ENCODE measurements at places on chromosomes 1 and 21.

DNA sequence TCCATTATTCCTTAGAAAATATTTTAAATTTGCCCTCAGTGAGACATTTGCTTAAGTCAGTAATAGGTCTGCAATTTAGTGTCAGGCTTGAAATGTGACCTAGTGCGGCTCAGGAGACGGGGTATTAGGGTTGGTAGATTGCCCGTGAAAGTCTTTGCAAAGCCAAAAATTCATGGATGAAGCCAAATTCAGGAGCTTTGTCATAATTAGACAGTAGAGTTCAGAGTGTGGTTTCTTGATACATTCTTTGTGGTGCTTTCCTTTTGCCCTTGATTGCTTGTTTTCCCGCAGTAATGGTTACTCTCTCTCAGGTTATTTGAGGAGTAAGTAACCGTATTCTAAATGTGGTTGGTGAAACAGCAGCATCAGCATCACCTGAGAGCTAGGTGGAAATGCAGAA is 120.7 kb downstream of the RPS6KC1 start:
- no peak for DNase-seq

DNA sequence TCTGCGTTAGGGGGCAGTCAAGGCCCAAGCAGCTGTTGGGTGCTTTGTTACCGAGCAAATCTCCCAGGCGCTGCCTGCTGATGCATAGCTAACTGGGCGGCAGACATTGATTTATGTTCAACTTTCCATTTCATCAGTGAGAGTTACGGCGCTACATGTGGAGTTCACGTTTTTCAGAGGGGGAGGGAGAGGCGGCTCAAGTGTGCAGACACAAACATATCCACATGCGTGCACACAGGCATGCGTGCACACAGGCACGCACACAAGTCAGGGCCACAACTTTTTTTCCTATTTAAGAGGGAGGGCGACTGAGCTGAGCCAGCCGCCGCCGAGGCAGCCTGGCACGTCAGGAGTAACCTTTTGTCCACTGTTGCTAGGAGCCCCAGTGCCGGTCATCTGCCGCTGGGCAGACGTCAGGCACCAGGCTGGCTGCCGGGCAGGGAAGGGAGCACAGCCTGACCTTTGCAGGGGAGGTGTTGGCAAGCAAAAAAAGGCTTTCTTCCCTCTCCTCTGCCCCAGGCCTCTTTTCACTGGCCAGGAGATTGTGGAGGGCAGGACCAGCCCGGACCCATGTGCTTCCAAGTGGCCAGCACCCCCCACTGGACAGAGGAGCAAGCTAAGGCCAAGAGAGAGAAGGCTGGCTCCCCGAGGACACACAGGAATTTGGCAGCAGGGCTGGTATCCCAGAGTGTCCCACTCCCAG is 73.3 kb downstream of the MRPL37 start:
- peak; percentile 74 for DNase-seq

GRCh38 chr1:43143441-43143888 is 28.6 kb downstream of the EBNA1BP2 start:
- DNase-seq: no peak

DNA sequence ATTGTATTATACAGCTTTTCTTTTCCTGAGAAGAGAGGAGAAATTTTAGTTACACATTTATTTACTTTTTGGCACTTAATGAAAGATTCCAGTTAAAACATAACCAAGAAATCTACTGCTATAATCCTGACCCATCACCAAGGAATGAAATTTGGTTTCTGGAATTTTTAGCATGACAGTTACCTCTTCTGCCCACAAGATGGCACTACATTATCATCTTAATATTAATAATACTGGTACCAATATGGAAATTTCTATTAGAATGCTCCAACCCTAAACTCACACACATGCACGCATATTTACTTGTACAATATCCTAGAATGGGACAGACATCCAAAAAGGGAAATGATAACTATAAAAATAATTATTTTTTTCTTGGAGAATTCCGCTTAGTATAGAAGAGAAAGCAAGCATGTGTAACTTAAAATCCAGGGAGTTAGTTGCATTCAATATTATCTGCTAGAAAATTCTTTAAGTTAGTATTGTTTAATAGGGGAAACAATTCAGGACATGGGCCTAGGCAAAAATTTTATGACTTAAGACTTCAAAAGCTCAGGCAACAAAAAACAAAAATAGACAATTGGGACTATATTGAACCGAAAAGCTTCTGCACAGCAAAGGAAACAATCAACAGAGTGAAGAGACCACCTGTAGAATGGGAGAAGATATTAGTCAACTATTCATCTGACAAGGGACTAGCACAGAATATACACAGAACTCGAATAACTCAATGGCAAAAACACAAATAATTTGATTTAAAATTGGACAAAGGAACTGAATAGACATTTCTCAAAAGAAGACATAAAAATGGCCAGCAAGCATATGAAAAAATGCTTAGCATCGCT is 37.4 kb downstream of the MAP3K21 start:
- no peak for DNase-seq

DNA sequence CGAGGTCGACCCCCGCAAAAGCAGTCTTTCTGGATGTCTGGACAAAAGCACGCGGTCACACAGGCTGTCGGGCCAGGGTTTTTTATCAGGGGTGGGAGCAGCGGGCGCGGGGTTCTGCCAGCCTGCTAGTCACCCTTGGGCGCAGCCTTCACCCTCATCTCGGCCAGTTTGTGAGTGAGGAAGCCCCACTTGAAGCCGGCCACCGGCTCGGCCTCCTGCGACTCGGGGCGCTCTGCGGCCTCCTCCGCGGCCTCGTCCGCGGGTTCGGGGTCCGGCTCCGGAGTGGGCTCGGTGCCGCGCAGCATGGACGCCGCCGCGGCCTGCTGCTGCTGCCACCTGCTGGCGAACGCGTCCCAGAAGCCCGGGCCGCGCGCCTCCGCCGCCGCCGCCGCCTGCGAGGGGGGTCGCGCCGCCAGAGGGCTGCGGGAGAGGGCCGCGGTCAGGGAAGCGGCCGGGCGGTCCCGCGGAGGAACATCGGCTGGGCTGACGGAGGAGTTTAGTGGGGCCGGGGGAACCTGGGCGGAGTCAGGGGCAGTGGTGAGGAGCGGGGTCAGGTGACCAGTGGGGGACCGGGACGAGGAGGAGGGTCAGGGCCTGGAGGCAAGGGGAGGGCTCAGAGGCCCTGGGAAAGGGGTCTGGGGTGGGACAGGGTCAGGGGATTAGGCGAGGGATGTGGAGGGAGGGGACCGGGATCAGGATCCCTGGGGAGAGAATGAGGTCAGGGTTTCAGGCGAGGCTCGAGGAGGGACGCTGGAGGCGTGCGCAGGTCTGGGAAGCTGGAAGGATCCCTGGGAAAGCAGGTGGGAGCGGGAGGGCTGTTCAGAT is 4.5 kb downstream of the C1orf232 start:
- no peak for DNase-seq

DNA sequence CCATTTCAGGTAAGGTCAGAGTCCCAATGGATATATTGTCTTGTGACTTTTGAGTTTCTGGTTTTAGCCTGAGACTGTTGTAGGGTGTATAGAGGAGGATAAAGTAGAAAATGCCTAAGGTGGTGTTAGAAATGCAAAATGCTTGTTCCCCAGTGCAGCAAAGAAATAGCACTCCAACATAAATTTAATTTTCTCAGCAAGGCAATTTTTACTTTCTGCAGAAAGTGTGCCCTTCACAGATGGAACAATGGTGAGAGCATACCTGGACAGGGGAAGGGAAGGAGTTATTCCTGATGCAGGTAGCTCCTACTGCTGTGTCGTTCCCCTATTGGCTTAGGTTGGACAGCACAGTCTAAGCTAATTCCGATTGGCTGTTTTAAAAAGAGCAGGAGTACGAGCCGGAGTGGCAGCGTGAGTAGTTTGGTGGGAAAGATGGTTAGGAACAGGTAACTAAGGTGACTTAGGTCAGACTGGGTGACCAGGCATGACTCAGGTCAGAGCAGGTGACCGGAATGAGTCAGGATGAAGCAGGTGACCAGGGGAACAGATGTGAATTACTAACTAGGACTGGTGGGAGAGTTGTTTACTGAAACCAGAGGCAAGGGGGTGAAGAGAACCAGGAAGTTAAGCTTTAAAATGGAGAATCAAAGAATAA is 21.5 kb downstream of the SPATA45 start:
- no peak for DNase-seq

GRCh38 chr1:209030454-209031167 is 552.9 kb upstream of the CAMK1G start:
- DNase-seq: no peak

GRCh38 chr1:223750730-223751570 is 38.6 kb downstream of the CAPN2 start:
- DNase-seq: no peak

DNA sequence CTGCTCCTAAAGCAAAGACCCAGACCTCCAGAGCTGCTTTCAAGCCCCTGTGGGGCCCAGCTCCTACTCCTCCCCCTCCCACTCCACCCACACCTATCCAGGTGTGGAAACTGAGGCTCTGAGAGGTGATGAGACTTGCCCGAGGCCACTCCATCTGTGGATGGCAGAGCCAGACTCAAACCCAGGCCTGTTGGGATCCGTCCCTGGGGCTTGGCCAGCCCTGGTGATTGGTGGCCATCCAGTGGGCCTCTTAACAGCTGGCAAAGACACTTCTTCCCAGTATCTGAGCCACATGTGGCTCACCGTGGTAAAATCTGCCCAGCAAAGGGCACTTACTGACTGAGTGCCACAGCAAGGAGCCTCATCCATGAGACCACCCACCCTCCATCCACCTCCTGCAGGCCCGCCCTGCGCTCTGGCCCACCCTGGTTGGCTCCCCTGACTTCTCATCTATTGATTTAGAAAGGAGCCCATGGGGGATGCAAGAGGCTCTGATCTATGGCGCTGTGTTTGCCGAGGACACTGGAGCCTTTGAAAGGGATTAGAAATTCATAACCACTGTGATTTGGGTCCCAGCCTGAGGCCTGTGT is 398.5 kb downstream of the PTPRU start:
- no peak for DNase-seq

- DNase-seq: no peak
These were observed 3.2 kb downstream of the SLC25A33 start for GRCh38 chr1:9542430-9542829.

DNA sequence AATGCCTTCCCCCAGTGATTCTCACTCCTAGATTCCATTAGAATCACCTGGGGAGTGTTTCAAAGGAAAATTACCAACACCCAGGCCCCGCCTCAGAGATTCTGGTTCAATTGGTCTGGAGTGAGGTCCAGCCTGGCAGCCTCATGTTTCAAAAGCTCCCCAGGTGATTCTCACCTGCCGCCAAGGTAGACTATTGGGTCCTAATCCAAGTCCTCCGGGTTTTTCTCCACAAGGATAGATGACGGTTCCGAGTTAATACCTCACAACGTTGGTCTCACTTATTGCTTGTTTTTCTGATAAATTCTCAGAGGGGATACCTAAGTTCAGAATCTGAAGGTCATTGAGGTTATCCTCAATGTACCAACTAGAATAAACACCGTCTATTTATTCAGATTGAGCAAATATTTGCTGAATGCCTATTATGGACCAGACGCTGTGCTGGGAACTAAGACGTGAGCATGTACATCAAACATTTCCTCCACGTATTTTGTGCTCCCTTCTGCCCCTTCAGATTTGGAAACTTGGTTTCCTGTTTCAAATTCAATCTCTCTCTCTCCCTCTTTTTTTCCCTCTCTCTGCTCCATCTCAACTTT is 97.5 kb downstream of the SEC16B start:
- no peak for DNase-seq

DNA sequence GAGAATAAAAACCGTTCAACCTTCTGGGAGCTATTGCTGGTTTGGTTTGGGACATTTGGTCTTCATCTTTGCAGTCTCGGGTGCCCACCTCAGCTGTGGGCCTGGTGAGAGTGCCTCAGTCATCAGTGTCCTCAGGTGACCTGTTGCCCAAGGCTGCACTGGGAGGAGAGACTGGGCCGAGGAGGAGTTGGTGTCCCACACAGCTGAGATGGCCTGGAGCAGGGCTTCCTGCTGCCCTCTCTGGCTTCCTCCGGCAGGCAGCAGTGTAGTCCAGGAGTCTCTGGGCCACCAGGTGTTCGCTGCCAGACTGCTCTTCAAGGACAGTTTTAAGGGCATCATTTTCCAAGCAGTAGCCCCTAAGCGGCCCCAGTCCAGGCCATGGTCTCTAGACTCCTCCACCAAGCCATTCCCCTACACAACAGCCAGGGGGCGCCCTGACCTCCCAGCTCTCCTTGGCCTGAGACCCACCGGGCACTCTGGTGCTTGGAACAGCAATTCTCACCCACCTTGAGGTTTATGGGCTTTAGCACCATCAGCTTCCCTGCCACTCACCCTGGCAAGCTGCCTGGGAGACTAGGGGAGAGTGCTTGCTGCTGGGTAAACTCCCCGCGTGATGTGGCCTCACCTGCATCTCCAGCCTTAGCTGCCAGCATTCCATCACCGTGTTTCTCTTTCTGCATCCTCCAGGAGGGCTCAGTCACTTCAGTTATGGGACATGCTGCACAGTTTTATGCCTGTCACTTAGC is 9.1 kb upstream of the SYTL1 start:
- DNase-seq: no peak

DNA sequence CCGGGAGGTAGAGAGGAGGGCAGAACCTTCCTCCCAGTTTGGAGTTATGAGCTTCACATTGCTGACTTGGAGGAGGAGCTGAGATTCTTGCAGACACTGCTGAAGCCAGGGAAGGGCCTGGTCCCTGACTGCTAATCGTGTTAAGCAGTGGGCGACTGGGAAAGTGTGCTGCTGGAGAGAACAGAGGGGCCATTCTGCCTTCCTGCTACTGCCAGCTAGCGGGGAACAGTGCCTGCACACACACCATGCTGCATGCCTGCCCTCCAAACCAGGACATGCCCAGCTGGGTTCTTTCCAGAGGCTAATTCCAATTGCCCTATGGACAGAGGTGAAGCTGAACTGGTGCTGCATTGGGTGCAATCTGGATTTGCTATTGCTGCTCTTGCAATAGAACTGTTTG is 281.4 kb downstream of the AJAP1 start:
- DNase-seq: no peak

- no peak for DNase-seq
These were observed 8.1 kb downstream of the OR11L1 start for GRCh38 chr1:247833601-247834000.

GRCh38 chr1:226046240-226046639 is 16.3 kb upstream of the H3-3A start:
- DNase-seq: no peak

DNA sequence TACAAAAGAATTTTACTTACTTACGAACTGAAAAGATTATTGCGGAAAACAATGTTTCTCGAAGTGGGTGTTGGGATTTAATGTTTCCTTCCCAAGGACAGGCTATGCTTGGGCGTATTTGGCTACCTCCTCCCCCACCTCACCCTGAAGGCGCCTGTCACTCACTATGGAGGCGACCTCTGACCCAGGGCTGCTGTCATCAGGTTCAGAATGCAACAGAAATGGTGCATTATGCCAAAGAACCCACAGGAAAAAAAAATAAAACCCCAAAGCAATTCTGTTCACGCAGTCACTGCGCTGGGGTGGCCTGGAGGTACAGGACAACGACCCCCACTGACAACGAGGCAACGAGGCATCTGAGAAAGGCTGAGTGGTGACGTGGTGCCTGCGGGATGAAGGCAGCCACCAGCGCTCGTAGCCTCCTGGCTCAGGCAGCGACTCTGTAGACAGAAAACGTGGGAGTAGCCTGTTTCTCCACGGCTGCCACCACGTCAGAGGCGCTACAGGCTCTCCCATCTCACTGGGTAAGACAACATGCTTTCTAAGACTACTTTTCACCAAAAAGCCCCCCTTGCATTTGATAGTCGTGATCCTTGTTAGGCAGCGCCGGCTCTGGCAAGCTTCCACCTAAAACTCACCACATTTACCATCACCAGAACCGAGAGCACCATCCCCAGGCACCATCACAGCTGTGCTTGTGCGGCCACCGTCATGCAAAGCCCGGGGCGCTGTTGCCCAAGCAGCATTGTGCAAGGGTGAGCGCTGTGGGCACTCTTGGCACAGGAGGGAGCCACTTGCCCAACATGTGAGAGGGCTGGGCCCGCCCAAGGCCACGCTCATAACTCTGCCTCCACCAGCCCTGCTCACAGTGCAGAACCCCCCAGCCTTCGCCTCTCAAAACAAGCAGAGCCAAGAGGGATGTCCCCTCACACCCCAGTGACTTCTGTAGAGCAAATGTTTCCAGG is 14.3 kb downstream of the NADK start:
- no peak for DNase-seq

Data from D721Med (cell line).